ENCODE measurements at places on chromosomes 7 and 10. TPM values are rescaled to one million over a fixed set of nuclear protein-coding genes. Genes with fewer than 3 reads are reported as not detected.

The TRPV5 gene
- not detected for total RNA-seq

The LFNG gene
- total RNA-seq, result 6.6 TPM

The ANKRD1 gene
- total RNA-seq, result not detected

The CRTAC1 gene
- total RNA-seq, result 6.6 TPM

The CFTR gene
- total RNA-seq, result 0.25 TPM

The NXPH1 gene
- total RNA-seq, result 34.9 TPM

The PDLIM1 gene
- 2.0 TPM for total RNA-seq

The PLEKHA8 gene
- 24.3 TPM for total RNA-seq

Data from temporal lobe (tissue), 4 donors.